ENCODE measurements at places on chromosomes 1 and 21.

GRCh38 chr1:50335036-50335435, 88.2 kb downstream of the DMRTA2 start:
- DNase-seq, result no peak

DNA sequence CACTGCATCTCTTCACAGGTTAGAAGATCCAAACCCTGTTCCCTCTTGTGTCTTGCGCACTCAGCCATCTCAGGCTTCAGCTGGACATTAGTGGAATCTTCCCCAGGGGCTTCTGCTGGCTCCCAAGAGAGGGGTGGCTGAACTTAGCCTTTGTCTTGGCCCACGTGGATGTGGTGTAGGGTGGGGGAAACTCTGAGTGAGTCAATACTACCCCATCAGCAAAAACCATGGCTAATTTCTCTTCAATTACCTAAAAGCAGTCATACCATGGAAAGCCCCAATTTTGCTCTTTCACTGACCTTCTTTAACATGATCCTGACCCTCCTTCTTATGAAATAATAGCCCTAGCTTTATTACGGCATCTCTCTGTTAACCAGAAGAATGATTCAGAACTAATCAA, 72.5 kb upstream of the RAB3GAP2 start:
- DNase-seq, result no peak

DNA sequence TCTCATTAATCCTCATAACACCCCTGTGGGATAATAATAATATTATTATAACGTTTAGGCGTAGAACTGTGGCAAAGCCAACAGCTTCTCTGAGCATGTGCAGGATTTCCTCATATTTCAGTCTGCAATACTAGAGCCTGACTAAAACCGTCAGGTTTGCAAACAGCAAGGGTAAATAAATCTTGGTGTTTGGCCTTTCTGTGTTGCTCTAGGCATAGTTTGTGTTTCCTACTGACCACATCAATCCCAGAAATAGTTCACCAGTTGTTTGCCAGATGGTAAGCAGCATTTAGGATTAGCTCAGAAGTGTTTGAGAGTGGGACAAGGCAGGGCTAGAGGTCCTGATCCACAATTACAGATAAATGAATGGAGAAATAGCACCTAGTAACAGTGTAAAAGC, 2.8 kb upstream of the KCNA3 start:
- DNase-seq, result no peak

GRCh38 chr1:71377886-71378285, 297.1 kb upstream of the ZRANB2 start:
- no peak for DNase-seq

DNA sequence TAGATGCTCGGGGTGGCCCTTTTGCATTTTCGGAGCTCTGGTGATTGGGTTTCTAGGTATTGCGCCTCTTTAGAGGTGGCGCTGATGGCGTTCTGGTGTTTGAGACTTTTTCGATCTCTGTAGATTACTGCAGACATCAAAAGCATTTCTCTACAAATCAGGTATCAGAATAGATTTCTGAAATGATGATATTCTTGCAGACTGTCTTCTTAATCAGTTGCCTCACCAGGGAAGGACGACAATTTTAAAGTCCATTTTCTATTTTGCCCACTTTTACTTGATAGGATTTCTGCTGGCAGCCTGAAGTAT, 65.2 kb upstream of the VAMP3 start:
- DNase-seq, result no peak

DNA sequence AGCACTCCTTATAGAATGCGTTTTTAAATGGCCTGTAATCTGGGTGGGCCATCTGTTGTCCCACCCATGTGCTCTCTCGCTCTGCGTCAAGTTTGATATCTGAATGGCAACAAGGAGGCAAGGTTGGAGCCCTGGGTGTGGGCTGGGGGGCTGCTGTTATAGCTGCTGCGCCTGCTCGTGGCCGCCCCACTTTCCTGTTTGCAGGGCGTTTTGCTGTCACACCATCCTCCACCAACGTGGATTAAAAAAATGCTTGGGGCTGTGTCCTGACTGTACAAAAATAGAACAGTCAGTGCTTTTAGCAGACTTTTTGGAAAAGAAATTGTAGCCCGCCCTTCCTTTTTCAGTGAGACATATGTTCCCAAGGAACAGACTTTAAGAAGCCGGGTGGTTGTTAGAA, 25.4 kb downstream of the UMODL1 start:
- DNase-seq, result no peak

All from CD4-positive, alpha-beta T cell treated with Interleukin-10 for 1 hour (primary cell).